ENCODE measurements at places on chromosomes 4 and X.

DNA sequence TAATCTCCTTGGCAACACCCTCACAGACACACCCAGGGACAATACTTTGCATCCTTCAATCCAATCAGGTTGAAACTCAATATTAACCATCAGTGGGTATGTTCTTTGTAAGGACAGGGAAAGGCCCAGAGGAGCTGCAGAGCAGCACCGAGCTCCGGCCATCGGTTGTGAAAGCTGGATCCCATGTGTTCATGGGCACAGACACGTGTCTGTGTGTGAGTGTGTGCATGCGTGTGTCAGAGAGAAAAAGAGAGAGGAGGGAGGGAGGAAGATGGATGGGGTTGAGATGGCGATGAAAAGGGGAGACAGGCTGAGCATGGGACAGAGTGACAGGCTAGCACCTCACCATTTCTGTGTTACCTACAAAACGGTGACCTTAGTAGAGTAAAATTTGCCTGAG lies 6.8 kb upstream of the BEND2 start:
- no peak for DNase-seq

- no peak for DNase-seq
Observed at GRCh38 chr4:98242538-98242937, 18.6 kb upstream of the RAP1GDS1 start.

DNA sequence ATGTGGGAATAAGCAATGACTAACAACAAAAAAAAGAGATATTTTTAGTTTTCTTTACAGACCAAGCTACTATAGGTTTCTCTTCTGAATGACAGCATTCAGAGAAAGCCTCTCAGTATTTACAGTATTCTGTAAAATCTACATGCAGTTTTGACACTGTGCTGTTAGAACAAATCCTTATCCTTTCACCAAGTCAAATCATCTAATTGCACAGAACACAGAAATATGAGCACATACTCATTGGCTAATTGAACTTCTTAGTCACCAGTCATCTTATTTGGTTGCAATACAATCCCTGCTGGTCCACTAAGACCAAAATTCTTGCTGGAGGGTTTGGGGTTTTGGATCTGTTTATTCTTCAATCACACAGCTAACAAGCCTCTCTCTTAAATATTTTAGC lies 5.7 kb downstream of the ACOT9 start:
- DNase-seq: no peak

DNA sequence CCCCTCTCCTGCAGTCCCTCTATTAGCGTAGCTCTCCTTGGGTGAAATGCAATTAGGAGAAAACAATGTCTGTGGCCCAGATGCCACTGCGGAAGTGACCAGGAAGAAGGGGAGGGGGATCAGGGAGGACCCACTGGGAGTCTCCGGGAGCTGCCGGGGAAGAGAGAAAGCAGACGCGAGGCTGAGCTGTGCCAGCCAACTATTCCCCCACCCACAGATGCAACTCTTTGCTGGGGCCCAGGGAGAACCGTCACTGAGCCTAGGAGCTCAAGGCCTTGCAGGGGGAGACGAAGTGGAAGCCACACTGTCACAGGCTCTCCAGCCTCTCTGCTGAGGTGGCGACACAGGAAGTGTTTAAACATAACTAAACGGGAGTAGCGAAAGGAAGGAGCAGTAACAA lies 149.2 kb downstream of the BCOR start:
- no peak for DNase-seq

- no peak for DNase-seq
Observed at GRCh38 chr4:113169368-113169767, 119.9 kb downstream of the ANK2 start.

GRCh38 chr4:8738471-8738931 lies 133.1 kb downstream of the HMX1 start:
- DNase-seq: no peak

DNA sequence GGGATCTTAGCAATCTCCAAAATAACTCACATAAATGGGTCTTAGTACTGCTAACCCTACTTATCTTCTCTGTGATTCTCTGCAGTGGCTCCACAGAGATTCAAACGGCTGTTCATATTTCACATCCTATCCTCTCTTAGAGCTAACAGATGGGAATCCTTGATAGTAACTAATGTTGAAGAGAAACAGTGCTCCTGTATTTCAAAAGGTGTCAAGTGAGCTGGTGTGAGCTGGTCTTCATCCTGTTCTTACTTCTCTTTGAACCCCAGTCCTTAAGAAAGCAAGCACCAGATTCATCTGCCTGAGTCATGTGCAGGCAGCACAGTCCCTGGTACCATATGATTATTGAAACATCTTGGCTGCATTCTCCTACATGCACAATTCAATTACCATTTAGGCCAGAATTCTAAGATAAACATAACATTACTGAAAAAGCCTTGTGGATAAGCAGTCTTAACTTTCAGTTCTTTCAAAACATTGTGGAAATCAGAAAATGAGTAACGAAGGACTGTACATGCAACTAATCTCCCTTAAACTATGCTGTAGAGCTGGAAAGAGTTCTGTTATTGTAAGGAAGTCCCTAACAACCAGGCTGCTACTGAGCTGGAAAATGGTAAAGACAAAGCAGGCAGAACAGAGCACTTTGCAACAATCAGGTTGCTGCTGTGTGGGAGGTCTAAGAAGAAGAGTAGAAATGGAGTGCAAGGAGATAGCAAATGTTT lies 153.1 kb downstream of the NPNT start:
- DNase-seq: no peak

GRCh38 chrX:111743316-111743715 lies 62.3 kb downstream of the ALG13 start:
- DNase-seq: no peak

DNA sequence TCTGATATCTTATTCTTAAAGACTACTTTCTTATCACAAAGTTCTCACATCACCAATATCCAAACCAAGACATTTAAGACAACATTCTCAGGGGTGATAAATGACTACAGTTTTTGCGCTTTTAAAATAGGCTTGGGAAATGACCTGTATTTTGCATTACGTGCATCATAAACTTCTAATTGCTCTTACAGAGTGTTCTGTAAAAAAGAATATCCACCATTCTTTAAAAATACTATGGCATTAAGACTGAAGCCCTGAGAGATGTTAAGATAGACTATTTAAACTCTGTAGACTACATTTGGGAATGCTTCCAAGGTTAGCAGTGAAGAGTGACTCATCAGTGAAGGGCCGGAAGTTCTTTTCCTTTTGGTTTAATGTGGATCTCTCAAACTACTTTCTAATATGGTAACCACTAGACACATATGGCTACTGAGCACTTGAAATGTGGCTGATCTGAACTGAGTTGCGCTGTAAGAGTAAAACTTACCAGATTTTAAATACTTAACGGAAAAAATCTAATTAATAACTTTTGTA lies 518.8 kb upstream of the FTHL17 start:
- DNase-seq: no peak

DNA sequence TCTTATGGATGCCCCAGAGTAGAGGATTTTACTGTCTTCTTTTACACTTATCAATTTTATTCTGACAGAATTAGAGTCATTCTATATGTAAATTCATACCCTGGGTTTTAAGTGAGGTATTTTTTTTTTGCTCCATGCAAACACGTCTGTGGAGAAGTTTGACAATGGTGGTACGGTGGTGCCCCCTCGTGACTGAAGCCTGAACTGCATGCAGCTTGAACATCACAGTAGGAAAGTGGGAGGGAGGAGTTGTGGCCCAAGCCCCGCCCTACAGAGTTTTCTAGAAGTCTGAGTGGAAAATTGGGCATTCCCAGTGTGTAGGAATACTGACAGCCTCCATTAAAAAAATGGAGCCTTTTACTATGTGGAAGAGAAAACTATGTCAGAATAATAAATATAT lies 73.3 kb upstream of the RAB40AL start:
- peak; percentile 94 for DNase-seq

DNA sequence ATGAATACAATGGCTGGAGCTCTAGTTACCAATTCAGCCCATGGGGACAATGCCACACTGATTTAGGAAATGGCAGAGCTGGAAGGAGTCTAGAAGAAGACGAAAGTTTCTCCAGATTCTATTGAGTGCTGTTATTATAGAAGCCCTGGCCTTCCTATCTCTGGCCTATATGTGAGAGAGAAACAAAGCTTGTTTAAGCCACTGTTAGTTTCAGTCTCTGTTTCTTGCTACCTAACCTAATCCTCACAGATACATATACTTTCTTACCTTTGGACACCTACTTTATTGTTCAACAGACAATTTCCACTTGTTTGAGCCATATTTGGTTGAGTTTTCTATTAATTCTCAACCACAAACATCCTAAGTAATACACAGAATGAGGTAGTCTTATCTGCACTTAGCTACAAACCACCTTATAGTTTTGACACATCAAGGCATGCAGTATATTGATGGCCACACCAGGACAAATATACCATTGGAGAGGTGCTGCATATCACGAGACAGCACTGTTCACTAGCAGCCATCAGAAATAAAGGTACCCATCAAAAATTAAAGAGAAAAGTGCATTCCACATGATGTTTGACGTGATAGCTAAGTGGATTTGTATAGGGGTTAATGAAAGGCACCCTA lies 190.2 kb downstream of the SMIM20 start:
- no peak for DNase-seq

All from aorta (tissue), 5 donors.